Stimulated activated memory B cell treated with anti-CD40 and anti-IgM and Interleukin-4, amounts not matched to agents 10 μg/mL and 1 μg/mL and 100 μg/mL, for 72 hours (primary cell): ENCODE measurements at places on chromosomes 12 and 14.

GRCh38 chr12:5524769-5525436 is 93.0 kb downstream of the NTF3 start:
- no peaks in the 10 kb centered on the region for H3K4me1 ChIP-seq
- H3K27me3 ChIP-seq, result peaks cover 22% of the 10 kb centered on the region
- H3K4me3 ChIP-seq, result no peak overlapping the region

DNA sequence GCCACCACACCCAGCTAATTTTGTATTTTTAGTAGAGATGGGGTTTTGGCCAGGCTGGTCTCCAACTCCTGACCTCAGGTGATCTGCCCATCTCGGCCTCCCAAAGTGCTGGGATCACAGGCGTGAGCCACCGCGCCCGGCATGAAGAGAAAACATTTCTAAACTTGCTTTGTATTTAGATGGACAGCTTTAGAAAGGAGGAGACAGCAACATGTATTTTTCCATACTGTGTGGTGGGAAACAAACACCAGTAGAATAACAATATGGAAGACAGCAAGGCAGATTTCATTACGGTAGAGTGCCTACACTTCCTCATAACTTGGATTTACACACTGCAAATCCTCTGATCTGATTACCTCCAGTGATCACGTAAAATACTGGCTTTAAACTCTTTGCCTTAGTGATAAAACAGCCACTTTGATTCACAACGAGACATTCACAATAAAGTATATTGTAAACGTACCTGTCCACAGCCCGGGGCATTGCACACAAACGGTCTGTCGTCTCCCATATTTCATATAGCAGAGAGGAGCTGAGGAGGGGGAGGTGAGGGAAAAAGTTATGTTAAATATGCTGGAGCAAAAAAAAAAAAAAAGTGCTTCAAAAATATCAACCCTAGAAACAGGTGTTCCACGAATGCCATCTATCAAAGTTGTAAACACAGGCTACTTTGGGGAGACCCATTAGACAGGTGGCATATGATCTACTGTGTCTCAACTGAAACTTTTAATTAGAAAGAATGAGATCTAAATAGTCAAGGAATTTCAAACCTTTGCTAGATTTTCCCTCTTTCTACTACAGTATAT is 25.5 kb downstream of the ATF7 start:
- no peaks in the 10 kb centered on the region for H3K27me3 ChIP-seq
- H3K27ac ChIP-seq, result no peak overlapping the region
- peaks cover 27% of the 10 kb centered on the region for H3K4me1 ChIP-seq
- peaks cover 46% of the 10 kb centered on the region for H3K36me3 ChIP-seq

- H3K4me3 ChIP-seq, result no peak overlapping the region
- no peaks in the 10 kb centered on the region for H3K27me3 ChIP-seq
- H3K36me3 ChIP-seq, result peaks cover 7% of the 10 kb centered on the region
Measured at GRCh38 chr14:102696332-102696731, 80.9 kb upstream of the TRAF3 start.

DNA sequence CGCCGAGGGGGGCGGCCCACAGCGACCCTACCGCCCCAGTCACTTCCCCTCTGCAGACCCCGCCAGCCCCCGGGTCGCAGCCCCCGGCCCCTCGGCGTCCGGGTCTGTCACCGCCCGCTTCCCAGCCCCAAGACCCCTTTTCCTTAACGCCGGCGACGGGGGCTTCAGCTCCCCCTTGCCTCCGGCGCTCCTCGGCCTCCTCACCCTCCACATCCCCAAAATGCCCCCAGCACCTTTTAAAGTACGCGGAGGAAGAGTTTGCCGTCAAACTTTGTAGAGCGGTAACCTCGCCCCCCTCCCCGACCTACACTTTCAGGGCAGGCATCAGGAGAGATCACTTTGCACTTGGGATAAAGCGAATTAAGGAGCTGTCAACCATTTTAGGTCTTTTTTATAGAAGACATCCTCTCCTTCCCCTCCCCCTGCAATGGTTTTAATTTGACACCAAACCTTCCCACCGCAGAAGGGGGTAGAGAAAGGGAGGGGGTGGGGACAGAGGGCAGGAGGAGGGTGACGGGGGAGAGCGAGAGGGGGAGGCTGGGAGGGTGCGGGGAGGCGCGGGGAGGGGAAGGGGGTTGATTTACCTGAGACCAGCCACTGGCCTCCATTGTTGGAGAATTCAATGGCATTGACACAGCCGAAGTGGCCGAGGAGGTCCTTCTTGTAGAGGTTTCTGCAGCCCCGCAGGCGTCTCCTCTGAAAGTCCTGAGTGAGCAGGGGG is 578 bp downstream of the DCAF5 start:
- H3K27ac ChIP-seq, result peak overlapping the region; percentile 98
- H3K27me3 ChIP-seq, result no peaks in the 10 kb centered on the region
- H3K4me1 ChIP-seq, result peaks cover 43% of the 10 kb centered on the region
- peak overlapping the region; percentile 98 for H3K4me3 ChIP-seq
- H3K36me3 ChIP-seq, result peaks cover 24% of the 10 kb centered on the region

GRCh38 chr14:101858791-101859537 is 97.5 kb downstream of the PPP2R5C start:
- peak overlapping the region; percentile 12 for H3K27ac ChIP-seq
- H3K27me3 ChIP-seq, result no peaks in the 10 kb centered on the region
- H3K36me3 ChIP-seq, result peaks cover 53% of the 10 kb centered on the region
- H3K4me1 ChIP-seq, result peaks cover 33% of the 10 kb centered on the region
- no peak overlapping the region for H3K4me3 ChIP-seq
- no peak for ATAC-seq

- no peak for ATAC-seq
- H3K4me3 ChIP-seq, result no peak overlapping the region
- no peaks in the 10 kb centered on the region for H3K36me3 ChIP-seq
- peaks cover 21% of the 10 kb centered on the region for H3K27me3 ChIP-seq
- no peak overlapping the region for H3K27ac ChIP-seq
- H3K4me1 ChIP-seq, result peaks cover 5% of the 10 kb centered on the region
Measured at GRCh38 chr12:16602412-16602811, 3.5 kb downstream of the LMO3 start.

GRCh38 chr14:21050597-21050996 is 7.0 kb upstream of the RNASE8 start:
- no peaks in the 10 kb centered on the region for H3K4me1 ChIP-seq
- H3K27ac ChIP-seq, result no peak overlapping the region
- H3K27me3 ChIP-seq, result peaks cover 19% of the 10 kb centered on the region
- ATAC-seq, result no peak
- H3K36me3 ChIP-seq, result no peaks in the 10 kb centered on the region

DNA sequence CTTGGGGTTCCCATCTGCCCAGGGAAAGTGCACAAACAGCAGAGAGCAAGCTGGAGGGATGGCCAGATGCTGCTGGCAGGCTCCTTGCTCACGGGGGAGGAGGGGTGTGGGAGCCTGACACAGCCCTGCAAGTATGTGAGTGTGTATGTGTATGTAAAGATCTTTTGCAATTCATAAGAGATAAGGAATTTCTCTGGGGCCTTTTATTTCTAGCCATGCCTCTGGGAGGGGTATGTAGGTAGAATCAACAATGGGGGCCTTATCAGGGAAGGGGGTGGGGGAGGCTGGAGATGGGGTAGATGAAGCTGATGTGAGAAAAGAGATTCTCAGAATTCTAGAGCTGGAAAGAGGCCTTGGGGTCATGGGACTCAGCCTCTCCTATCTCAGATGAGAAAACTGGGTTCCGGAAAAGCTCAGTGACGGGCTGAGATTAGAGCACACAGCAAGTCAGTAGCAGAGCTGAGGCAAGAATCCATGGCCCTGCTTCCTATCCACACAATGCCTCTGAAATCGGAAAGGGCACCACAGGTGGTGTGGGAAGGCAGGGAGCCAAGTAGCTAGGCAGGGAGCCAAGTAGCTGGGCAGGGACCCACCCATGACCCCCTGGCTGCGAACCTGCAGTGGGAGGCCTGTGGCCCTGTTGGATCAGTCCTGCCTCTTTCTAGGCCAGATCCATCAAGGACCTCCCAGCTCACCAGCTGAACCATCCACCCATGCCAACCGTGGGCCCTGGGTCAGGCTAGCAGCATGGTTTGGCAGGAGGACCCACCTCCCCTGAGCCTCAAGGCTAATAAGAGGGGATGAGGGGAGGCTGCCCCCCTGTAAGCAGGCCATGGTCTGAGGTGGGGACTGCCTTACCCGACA is 54.7 kb downstream of the PLEKHG3 start:
- peaks cover 80% of the 10 kb centered on the region for H3K27me3 ChIP-seq
- H3K36me3 ChIP-seq, result no peaks in the 10 kb centered on the region
- ATAC-seq, result no peak
- H3K4me3 ChIP-seq, result no peak overlapping the region

DNA sequence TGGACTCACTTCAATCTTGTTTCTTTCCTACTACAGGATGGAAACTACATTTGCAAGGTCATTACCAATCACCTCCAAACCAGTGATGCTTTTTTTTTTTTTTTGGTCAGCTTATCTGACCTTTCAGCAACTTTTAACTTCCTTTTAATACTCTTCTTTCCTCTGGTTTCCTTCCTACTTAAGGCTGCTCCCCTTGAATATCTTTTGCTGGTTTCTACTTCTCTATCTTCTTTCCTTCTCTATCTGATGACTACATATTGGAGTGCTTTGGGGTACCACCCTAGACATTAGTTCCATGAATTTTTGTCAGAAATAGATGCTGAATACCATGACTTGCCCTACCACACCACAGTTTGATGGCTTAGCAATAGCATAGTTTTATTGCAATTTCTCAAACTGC is 197.7 kb upstream of the DDHD1 start:
- H3K36me3 ChIP-seq, result no peaks in the 10 kb centered on the region
- H3K4me3 ChIP-seq, result no peak overlapping the region
- H3K4me1 ChIP-seq, result no peaks in the 10 kb centered on the region
- no peak for ATAC-seq

DNA sequence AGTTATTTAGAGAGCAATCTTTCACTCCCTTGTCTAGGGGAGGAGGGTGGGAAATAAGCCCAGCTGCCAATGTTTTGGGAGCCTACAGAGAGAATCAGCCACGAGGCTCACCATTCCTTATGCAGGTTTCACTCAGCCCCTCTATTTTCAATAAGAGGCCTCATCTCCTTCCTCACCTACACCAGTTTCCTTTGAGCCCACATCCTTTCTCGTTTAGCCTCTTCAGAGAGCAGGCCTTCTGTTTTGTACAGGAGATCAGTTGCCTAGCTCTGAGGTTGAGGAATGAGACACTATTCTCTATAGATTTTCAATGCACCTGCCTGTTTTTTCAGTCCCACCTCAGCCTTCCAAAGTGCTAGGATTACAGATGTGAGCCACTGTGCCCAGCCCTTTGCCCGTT is 17.9 kb downstream of the SNAPC1 start:
- no peaks in the 10 kb centered on the region for H3K27me3 ChIP-seq
- H3K4me3 ChIP-seq, result no peak overlapping the region
- ATAC-seq, result no peak
- H3K4me1 ChIP-seq, result no peaks in the 10 kb centered on the region
- H3K36me3 ChIP-seq, result peaks cover 58% of the 10 kb centered on the region

DNA sequence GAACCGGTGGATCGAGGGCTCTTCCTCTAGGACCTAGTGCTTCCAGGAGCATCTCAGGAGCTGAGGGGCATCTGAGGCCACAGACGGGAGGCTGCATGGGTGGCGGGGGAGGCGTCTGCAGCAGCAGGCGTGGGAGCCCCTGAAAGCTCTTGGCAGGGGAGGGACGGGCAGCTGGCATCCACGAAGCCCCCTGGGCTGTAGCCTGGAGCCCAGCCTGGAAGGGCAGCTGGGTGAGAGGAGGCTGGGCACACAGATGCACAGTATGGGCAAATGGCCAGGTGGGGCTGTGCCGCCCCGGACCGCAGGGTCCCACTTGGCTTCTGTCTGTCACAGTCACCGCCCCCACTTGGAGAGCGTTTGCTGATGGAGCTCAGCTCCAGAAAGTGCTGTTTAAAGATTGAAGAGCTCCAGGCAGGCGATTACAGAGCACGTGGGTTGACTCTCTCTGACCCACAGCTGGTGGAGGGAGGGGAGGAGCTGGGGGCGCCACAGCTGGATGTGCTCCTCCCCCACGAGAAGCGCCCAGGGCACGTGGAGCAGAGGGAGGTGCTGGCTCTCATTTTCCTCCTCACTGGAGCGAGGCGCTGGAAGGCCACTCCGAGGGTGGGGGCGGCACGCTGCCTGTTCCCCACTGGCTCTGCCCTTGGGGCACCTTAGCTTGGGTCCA is 155.0 kb upstream of the C14orf180 start:
- H3K36me3 ChIP-seq, result no peaks in the 10 kb centered on the region
- ATAC-seq, result no peak
- peaks cover 44% of the 10 kb centered on the region for H3K27me3 ChIP-seq
- H3K27ac ChIP-seq, result no peak overlapping the region
- no peak overlapping the region for H3K4me3 ChIP-seq

DNA sequence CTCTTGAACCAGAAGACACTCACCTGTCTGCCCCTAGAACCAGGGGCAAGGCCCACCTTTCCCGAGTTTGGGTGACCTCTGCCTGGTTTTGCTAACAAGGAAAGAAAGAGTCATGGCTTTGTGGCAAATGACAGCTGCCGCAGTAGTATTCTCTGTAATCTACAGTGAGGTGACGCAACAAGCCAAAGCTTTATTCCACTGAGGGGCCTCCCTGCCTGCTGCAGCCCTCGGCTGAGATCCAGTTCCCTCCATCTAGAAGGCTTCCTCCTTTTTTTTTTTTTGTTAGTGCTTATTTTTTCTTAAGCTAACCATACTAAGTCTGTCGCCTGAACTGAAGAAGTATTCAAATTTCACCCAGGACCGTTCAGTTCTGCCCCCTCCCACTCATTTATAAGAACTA is 142.3 kb upstream of the TMCC3 start:
- H3K27ac ChIP-seq, result peak overlapping the region; percentile 37
- H3K4me1 ChIP-seq, result peaks cover 30% of the 10 kb centered on the region
- no peaks in the 10 kb centered on the region for H3K27me3 ChIP-seq
- no peak for ATAC-seq
- peaks cover 52% of the 10 kb centered on the region for H3K36me3 ChIP-seq

DNA sequence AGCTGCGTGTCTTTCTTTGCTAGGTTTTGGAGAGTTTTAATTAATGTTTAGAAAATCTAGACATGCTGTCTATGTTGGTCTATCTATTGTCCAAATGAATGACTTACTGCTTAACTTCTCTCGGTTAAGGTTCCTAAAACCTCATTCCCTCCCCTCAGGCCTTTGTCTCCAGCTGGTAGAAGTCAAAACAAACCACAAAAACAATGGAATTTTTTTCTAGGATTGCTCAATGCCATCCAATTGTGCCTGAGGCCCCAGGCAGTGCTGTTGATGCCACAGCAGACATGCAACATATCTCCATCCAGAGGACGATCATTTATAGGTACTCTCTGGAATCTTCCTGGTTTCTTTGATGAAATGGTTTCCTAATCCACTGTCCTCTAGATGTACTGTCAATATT is 448.2 kb upstream of the TBX3 start:
- no peaks in the 10 kb centered on the region for H3K36me3 ChIP-seq
- no peak for ATAC-seq

DNA sequence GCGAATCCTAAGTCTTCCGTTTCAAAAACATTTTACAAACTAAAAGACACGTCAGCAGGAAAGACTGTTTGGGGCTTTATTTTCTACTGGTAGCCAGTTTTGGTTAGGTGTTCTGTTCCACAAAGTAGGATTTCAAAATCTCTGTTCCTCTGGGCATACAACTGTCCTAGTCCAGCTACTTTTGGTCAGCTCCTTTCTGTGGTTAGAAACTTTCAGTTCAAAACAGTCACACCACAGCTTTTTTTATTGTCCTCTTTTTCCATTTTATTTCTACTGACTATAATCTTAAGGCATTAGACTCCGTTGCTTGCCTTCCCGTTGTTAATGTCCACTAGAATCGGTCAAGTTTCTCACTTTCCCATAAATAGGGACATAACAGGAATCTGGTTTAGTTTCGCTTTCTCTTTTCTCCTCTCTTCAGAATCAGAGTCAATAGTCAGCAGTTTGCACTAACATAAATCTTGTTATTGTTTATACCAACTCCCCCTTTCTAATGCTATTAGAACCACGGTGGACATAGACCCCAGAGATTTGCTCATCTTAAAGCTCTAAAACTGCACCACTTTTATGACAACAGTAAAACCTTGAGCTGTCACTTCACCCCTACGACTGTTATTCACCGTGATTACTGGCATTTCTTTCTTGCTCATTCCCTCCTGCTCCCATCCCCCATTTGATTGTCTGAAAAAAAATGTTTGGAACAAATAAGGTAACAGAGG is 41.5 kb upstream of the NPAS3 start:
- peak overlapping the region; percentile 46 for H3K4me3 ChIP-seq
- H3K36me3 ChIP-seq, result no peaks in the 10 kb centered on the region
- H3K4me1 ChIP-seq, result peaks cover 6% of the 10 kb centered on the region
